HAP-1 (cell line): ENCODE measurements at places on chromosomes 6 and 20.
A peak's percentile ranks its signal among the peaks of the same experiment; 100 is the strongest.

GRCh38 chr6:113405326-113406047 lies 451.7 kb upstream of the MARCKS start:
- DNase-seq: no peak

DNA sequence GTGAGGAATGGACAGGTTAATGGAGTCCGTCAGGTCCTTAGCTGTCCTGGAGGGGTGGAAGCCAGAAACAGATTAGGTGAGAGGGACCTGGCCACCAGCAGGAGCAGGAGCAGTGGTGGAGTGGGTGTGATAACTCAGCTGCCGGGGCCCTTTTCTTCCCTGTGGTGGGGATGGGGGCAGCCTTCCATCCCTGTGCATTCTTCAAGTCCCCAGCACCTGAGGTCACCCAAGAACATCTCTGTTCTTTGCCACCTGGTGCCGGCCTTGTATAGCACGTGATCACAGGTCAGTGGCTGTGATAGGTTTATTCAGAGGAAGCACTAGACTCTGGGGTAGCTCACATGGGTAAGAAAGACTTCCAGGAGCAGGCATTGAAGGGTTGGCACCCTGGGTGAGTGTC lies 16.6 kb downstream of the ERGIC3 start:
- no peak for DNase-seq

DNA sequence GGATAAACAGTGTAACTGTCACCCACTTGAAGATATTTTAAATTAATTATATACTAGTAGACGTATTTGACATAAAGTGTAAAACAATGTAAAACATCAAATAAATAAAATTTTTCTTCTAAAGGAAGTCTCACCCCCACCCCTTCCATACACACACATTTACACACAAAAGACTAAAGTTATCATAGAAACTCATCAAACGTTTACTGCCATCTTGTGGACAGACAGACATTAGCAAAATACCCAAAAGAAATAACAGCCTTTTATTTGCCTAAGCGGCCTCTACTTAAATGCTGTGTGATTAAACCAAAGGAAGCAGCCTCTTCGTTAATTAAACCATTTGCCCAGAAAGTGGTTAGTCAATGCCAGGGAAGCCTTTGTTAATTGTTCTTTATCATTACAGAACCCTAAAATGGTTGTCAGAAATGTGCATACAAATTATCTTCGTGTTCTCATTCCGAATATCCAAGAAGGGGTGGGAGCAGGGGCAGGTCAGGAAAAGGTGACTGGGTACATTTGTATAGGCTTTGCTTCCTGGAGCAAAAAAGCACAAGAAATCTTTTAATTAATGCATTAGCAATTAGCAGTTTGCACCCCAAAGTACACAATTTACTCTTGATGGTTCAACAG lies 176.2 kb upstream of the SASH1 start:
- DNase-seq: no peak

- DNase-seq: no peak
Observed at GRCh38 chr6:108851756-108852155, 3.5 kb downstream of the ARMC2 start.

DNA sequence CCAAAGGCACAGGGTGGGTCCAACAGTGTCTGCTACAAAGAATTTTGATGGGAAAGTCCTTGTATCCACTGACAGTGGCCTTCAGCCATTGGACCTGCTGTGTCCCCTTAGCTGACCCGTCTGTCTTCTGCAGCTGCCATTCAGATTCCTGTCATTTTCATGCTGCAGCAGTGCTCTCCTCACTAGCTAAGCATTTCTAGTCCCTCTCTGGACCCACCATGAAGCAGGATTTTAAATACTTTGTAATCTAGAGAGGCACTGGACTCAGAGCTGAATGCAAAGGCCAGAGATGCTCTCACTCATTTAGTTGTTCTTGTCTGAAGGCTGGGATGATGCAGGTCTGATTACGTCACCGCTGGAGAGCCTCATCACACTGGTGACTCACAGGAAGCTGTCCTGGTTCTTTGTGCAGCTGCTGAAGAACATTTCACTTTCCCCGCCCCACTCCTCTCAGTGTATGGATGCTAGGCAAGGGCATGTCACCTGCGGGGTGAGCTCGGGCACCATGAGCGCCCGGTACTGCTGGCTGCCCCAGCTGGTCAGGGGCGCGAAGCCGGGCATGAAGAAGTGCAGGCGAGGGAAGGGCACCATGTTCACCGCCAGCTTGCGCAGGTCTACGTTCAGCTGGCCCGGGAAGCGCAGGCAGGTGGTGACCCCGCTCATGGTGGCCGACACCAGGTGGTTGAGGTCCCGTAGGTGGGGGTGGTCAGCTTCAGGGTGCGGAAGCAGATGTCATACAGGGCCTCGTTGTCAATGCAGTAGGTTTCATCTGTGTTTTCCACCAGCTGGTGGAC lies 19.4 kb upstream of the TUBB2A start:
- DNase-seq: no peak

- DNase-seq: no peak
Observed at GRCh38 chr20:8996817-8997512, 71.9 kb upstream of the PLCB4 start.

DNA sequence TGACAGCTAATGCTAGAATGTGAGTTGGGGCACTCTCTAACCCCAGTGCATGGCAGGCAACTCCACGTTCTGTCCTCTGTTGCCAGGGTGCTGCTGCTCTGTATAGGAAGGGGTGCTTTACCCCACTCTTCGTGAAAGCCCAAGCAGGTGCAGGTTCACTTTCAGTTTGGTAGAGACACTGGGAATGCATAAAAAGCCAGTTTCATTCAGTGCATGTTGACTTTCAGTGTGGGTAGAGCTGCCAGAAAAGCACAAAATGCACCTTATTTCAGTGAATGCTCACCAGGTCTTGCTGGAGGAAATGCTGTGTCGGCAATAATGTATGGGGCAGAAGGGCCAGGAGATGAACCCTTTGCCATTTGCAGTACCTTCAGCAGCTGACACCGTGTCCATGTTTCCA lies 62.1 kb upstream of the ADGRB3 start:
- no peak for DNase-seq

- DNase-seq: no peak
Observed at GRCh38 chr6:6736791-6737654, 148.5 kb downstream of the LY86 start.

- no peak for DNase-seq
Observed at GRCh38 chr6:168624540-168624939, 183.6 kb downstream of the SMOC2 start.

DNA sequence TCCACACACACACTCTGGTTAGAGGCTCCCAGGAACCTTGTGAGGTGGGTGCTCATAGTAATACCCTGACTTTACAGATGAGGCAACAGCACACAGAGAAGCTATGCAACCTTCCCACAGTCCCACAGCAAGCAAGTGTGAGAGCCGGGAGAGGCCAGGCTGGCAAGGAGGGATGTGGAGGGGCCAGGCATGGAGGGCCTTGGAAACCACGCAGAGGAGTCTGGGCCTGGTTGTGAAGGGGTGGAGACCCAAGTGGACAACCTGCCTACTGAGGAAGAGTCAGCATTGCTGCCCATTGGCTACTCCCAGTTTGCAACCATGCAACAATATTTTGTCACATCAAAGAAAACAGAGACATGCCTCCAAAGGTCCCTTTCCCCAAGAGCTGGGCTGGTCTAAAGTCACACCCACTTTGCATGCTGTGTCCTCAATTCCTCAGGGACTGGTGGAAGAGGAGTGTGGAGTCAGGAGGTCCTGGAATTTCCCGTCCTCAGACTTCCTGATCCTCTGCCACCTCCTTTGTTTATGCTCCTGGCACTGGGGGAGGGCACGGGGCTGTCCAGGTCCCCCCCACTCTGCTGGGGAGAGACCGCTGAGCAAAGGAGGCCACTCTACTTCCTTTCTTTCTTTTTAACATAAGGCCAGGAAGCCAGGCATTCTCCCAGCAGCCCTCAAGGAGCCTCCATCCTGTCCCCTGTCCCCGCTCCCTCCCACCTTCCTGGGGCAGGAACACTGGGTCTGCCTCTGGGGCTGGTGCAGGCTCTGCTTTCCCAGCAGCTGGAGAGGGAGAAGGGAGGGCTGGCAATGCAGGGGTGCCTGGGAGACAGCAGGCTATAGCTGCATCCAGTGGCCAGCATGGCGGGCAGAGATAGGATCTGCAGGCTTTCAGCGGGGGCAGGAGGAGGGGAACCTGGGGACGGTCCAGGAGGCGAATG lies 68.3 kb downstream of the NOL4L start:
- DNase-seq: no peak

GRCh38 chr6:1810880-1811279 lies 201.2 kb downstream of the FOXC1 start:
- DNase-seq: no peak

DNA sequence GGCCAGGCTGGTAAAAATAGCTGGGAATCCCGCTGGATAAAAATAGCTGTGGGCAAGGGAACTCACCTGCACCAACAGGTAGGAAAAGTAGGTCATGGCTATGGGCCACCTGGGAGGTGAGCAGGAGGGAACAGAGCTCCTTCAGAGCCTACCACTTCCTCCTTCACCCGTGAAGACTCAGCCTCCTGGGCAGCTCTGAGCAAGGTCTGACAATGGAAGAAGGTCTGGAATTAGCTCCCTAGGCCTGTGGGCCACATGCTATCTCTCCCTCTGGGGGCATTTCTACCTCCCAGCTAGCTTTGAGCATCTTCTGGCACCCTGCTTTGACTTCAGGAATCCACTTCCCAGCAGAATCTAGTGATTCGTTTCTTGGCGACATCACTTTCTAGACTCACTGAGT lies 153.9 kb downstream of the MRPL14 start:
- DNase-seq: no peak

GRCh38 chr6:43173591-43174262 lies 2.7 kb downstream of the SRF start:
- DNase-seq: no peak

DNA sequence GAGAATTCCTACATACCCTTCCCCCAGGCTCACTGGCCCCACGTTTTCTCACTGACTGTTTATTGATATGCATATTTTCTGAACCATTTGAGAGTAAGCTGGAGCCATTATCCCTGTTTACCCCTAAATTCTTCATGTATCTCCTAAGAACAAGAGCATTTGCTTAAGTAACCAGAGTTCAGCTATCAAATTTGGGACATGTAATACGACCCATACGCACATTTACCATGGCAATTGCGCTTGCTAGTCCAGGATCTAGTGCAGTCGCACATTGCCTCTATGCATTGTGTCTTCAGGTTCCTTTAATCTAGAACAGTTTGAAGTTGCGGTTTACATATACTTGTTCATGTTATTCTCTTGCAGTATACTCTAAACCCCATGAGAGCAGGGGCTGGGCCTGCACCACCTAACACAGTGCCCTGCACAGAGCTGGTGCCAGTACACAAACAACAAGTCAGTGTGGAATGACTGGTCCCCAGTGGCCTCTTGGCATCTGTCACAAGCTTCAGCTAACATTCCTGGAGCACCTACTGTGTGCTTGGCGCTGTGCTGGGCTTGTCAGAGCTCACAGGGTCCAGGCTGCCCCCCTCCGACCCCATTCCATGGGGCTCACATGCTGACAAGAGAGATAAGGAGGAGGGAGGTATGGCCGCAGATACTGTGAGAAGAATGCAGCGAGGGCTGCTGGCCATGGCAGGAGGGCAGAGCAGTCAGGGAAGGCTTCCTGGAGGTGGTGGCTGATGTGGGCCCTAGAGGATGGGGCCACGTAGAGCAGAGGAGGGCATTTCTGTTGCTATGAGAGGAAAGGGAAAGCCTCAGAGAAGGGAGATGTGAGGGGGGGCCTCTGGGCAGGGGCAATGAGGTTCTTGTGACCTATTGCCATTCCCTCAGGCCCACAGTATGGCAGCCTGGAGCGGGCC lies 28.1 kb downstream of the SPDEF start:
- peak; percentile 58 for DNase-seq

DNA sequence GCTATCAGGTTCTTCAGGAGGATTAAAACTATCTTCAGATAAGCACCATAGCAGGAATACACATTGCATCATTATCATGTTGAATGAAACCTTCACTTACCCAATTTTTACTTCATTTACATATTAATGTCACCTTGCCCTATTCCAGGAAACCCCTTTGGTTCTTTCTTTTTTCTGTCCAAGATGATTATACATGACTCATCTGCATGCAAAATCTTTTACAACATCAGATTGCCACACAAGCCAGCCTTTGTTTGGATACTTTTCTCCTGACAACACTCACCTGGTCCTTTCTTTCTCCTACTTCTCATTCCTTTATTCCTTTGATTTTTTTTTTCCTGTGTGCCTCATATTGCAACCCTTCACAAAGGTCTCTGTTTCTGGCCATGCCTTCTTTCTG lies 200.5 kb upstream of the POU3F2 start:
- DNase-seq: peak; percentile 53

DNA sequence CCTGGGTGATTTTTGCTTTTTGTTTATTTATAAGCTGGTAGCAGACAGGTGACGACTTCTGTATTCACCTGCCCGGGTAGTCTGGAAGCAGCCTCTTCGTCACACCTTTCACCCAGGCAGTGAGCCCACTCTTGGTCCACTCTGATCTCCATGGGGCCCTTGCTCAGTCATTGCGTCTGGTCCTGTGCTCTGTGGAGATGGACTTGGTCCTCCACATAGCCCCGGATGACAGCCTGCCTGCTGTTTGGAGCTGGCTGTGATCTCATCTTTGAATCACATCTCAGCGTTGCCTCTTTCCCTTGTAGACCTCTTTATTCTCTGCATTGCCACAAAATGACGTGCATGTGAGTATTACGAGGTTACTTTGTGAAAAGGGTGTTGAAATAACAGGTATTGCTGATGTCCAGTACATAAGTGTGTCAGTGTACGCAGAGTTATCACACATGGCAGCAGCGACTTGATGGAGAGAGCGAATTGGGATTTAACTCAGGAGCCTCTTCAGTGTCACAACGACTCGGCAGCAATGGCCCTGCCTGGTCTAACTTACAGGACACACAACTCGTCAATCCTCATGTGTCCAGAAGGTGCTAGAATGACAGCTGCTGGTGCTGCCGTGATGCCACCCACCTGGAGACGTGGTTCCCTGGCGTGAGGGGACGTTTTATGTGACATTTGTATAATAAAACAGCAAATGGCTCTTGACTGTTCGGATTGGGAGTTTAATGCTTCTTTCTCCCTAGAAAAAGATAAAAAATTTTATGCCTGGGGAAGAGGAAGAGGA lies 24.2 kb upstream of the FRMD1 start:
- DNase-seq: no peak

DNA sequence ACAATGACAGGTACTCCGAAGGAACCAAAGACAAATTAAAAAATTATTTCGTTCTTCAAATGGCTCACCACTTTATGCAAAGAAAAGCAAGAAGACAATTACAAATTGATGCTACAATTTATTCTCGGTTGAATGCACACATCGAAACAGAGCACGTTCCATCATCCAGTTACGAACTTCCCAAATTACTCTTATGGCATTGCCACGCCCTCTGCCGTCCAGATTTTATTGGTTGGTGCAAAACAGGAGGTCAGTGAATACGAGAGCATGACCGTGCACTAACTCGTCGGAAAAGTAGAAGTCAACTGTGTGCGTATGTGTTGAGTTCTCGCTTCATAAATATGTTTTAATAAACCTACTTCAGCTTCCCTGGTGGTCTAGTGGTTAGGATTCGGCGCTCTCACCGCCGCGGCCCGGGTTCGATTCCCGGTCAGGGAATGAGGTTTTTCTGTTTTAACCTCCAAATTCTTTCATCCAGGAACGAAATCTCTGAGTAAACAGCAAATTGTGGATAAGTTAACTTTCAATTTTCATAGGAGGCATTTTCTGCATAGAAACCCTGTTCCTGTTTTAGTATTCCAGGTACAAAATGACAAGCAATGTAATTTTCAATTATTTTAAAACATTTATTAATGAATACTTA lies 23.2 kb downstream of the ZNF311 start:
- DNase-seq: peak; percentile 85

- DNase-seq: no peak
Observed at GRCh38 chr20:635028-635892, 17.7 kb downstream of the SRXN1 start.
